Gastrocnemius medialis (tissue), 4 donors: ENCODE measurements at places on chromosomes 16 and 17. TPM values are rescaled to one million over a fixed set of nuclear protein-coding genes. Genes with fewer than 3 reads are reported as not detected.

TLCD3A gene
- 1.2 TPM for total RNA-seq

CDH3 gene
- total RNA-seq = not detected

BIRC5 gene
- total RNA-seq = 3.3 TPM

TPSD1 gene
- not detected for total RNA-seq

SAMD14 gene
- 0.31 TPM for total RNA-seq

TEKT1 gene
- not detected for total RNA-seq

RUNDC3A gene
- not detected for total RNA-seq

PGP gene
- 30.0 TPM for total RNA-seq

SLC6A4 gene
- total RNA-seq = not detected

DLX4 gene
- not detected for total RNA-seq

SLC4A1 gene
- not detected for total RNA-seq

SPNS2 gene
- 2.7 TPM for total RNA-seq

METTL22 gene
- total RNA-seq = 31.9 TPM

WSCD1 gene
- total RNA-seq = 2.7 TPM

STRADA gene
- total RNA-seq = 9.1 TPM

SYCE1L gene
- total RNA-seq = not detected

NLRC3 gene
- total RNA-seq = 0.20 TPM

MYH2 gene
- total RNA-seq = 573 TPM

PRSS22 gene
- total RNA-seq = not detected

TMEM170A gene
- 9.8 TPM for total RNA-seq

DNAAF8 gene
- total RNA-seq = 1.2 TPM

SPATA22 gene
- 0.23 TPM for total RNA-seq

RGS11 gene
- total RNA-seq = 2.2 TPM

LRRC75A gene
- 0.34 TPM for total RNA-seq

XPO6 gene
- 20.9 TPM for total RNA-seq

CCL1 gene
- not detected for total RNA-seq

ZFHX3 gene
- 28.5 TPM for total RNA-seq

SPDYE4 gene
- not detected for total RNA-seq

TMEM235 gene
- not detected for total RNA-seq

SCNN1B gene
- total RNA-seq = 1.0 TPM

MT4 gene
- not detected for total RNA-seq

CLDN6 gene
- not detected for total RNA-seq
